ENCODE measurements at places on chromosomes 11 and 22.

DNA sequence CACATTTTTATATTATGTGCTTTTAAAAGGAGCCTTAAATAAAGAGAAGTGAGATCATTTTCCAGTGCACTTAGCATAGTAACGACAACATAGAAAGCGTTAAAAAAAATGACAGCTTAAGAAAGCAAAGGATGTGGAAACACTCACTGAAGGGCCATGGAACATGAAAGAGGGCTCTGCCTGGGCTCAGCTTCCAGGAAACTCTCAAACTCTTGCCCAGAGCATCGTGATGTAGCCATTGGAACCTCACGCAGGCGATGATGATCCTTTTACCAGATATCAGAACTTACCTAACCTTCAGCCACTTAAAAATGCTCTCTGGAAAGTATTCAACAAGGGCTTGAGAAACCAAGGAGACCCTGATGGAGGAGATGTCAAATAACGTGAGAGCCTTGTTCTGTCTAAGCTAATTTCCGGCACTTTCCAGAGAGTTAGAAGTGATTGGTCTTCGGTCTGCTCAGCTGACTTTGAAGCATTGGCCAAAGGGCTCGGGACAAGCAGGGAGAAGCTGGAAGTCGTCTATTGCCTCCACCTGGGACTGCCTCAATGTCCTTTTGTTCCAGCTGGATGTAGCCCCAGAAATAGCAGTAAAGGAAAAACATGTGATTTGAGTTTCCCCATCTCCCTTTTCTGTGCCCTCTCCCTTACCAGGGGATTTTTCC, 21.5 kb upstream of the ETS1 start:
- no peak for DNase-seq

GRCh38 chr11:73854680-73855079, 22.0 kb downstream of the COA4 start:
- DNase-seq = no peak

DNA sequence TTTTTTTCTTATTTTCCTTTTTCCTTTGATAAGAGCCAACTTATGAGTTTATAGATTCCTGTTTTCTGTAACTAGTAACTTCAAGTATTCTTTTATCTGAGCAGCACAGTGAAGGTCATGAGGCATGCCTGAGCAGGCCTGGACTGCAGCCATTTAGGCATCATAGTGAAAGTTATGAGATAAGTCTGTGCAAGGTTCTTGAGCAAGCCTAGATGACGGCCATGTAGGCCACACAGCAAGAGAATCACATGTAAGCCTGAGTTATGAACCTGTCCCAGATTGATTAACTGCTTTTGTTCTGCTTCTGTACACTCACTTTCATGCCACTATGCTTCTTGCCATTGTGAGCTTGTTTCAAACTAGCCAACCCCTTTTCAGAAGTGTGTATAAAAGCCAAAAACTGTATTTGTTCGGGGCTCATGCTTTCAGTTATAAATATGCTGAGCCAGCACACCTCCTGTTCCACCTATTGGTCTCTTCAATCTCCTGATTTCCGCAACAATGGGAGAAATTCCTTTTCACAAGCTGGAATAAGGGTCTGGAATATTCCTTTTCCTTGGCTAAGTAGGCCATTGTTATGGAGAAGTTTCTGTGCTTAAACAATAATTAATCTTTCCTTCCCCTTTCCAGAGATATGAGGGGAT, 745.7 kb downstream of the FAM181B start:
- no peak for DNase-seq

DNA sequence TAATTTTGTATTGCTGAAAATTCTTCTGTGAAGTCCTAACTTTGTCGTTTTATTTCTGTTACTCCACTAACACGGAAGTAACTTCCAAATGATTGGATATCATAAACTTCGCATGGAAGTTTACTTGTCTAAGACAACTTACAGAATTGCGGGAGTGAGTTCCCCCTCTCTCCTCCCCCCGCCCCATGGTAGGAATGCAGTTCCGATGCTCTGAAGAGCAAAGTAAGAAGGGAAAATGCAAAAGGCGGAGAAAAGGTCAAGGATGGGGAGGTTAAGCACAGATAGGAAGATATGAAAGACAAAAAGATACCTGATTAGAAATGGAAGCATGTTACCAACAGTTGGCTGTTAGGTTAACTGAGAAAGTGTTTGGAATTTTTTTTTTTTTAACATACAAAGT, 1.3 kb downstream of the EIF3M start:
- DNase-seq = no peak

Measured in C1 segment of cervical spinal cord (tissue), 14 donors.